ENCODE measurements at places on chromosomes 5 and 9.

- no peak for DNase-seq
These were observed 55.0 kb downstream of the RASGEF1C start for GRCh38 chr5:180153991-180154390.

- DNase-seq: peak; percentile 80
These were observed 12.5 kb upstream of the CTSL start for GRCh38 chr9:87713278-87713987.

DNA sequence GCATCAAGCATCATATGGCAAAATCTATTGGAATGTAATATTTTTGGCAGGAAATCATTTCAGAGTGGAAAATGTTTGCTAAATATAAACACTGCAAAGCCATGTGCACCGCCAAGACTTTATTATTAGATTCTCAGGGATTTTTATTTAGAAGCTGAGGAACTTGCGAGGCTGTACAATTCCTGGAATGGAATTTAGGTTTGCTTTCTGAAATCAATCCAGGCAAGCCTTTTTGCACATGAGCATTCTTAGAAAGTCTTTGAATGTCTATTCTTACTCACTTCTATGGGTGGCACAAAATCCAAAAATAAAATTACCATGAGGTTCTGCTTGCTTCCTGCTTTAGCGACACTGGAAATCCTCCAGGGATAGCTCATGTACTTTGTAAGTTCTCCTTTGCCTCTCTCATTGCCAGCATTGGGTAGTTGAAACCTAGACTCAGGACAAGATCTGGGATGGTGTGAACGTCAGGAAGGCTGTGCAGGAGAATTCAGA lies 71.5 kb upstream of the PALM2AKAP2 start:
- DNase-seq: no peak

DNA sequence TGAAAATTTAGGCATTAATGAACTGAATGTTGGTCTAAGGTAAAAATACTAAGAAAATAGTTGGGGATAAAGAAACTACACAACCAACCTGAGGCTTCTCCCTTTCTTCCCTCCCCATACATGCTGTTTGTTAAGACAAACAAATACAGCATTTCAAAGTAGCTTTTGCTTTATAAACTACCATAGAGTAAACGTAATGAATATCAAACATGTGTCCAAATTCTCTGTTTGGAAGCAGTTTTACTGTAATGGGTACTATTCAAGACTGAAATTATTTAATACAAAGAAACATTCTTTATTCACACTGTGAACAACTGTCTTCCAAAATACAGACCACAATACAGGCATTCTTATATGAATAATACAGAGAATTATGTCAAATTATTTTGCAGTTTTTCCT lies 52.0 kb downstream of the SLC44A1 start:
- no peak for DNase-seq

DNA sequence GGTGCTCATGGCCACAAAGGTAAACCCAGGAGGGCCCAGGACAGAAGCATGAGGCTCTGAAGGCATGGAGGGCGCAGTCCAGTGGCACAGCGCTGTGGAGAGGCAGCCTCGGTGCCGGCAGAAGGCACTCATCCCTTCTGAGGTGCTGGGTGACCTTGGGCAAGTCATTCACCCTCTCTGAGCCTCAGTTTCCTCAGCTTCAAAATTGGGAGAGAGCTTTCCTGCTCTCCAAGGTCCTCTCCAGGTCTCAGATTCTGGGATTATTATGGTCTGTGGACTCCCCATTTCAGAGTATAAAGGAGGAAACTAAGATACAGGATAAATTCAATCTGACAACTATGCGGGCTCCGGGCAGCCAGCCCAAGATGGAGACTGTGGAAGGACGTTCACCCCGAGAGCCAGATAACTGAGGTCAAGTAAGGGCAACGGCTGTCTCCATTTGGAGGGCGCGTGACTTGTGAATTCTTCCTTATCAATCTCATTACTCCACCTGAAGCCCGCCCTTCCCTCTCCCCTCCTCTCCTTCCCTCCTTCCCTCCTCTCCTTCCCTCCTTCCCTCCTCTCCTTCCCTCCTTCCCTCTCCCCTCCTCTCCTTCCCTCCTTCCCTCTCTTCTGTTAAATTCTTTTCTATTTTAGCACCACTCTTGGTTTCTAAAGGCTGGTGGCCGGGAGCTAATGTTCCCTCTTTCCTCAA lies 58.1 kb downstream of the LRSAM1 start:
- no peak for DNase-seq

DNA sequence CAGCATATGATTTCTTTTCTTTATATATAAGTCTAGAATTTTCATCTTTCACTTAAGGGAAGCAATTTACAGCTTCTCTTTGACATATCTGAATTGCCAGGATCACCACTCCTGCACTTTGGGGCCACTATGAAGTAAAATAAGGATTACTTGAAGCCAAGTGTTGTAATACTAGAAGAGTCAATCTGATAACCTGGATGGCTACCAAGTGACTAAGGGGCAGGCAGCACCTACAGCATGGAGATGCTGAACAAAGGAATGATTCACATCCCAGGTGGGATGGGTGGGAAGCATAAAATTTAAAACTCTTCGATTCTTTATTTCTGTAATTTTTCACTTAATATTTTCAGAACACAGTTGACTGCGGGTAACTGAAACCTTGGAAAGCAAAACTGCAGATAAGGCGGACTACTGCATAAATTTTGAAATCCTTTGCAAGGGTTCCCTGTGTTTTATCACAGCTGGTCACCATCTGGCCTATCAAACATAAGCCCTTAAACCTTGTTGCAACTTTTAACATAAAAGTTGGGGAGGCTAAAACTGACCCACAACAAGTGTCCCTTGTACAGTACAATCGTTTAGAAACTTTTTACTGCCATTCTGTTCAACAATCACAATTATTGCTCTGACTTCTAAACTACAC lies 31.2 kb downstream of the NR3C1 start:
- DNase-seq: no peak

- no peak for DNase-seq
These were observed 26.2 kb downstream of the USP20 start for GRCh38 chr9:129861447-129861827.

DNA sequence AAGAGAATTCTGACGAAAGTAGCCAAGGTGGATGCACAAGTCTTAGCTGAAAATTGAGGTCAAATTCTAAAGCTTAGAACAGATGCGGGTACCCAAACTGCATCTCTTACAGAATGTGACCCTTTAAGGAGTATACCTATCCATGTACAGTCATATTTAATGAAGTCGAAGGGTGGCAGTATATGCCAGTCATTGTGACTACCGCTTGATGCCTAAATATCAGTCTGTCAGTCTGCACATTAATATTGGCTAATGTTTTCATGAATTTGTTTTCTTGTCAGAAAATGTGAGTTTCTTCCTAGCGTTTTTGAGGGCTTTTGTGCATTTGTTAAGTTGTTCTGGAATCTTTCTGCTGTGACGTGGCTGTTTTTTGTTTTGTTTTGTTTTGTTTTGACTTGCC lies 264.5 kb upstream of the ELAVL2 start:
- DNase-seq: no peak

- DNase-seq: peak; percentile 84
These were observed 204.4 kb downstream of the EFNA5 start for GRCh38 chr5:107466233-107466769.

DNA sequence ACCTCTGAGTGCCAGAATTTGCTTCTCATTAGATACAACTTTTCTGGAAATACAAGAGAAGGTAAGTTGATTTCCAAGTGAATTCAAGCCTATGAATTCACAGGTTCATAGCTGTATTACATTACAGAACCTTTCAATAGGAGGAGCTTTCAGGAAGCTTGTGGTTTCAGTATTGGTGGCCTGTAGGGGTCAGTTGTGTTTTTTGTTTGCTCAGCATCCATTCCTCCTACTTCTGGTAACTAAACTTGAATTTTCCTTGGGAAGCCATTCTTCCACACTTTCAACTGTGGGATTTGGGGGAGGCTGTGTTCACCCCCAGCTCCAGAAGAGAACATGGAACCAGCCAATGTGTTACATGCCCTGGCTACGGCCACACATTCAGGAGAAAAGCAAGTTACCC lies 5.6 kb upstream of the CYSTM1 start:
- DNase-seq: no peak

- DNase-seq: no peak
These were observed 1.2 kb downstream of the MRPS30 start for GRCh38 chr5:44809956-44810420.

GRCh38 chr5:2135833-2136232 lies 253.1 kb upstream of the IRX4 start:
- no peak for DNase-seq

- DNase-seq: no peak
These were observed 208.1 kb downstream of the SNX18 start for GRCh38 chr5:54725391-54726280.

- no peak for DNase-seq
These were observed 52.5 kb downstream of the PTBP3 start for GRCh38 chr9:112280904-112281303.

GRCh38 chr5:39148983-39149534 lies 70.3 kb downstream of the FYB1 start:
- DNase-seq: no peak

GRCh38 chr5:146254223-146254622 lies 50.8 kb downstream of the RBM27 start:
- no peak for DNase-seq

GRCh38 chr9:14554886-14555285 lies 138.3 kb downstream of the ZDHHC21 start:
- no peak for DNase-seq

GRCh38 chr5:27479859-27480258 lies 441.5 kb upstream of the CDH9 start:
- no peak for DNase-seq

DNA sequence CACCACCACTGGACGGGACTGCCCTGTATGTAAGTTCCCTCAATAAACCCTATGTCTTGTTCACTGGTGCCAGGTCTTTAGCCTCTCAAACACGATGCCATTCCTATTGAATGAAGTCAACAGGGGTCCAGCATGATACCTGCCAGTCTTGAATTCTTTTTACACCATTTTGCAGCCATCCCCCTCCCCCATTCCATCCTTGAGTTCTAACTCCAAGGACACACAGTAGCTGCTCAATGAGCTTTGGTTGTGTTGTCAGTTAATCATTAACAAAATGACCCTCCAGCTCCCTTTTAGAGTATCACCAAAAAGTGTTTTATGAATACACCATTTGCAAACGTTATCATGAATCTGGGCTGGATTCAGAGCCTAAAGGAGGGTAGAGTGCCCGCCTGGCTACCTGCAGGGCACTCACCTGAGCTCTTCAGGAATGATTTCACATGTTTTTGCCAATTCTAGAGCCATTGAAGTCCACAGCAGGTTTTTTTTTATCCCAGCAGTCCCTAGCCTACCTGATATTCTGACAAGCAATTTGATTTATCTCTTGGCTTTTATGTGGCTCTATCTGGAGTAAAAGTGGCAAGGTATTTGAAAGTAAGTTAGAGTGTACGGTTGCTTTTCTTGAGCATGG lies 271.8 kb downstream of the SMARCA2 start:
- DNase-seq: no peak

GRCh38 chr9:127877566-127877998 lies at the start of gene AK1:
Gene AK1 (minus strand): TSS chr9:127877675. CDS start chr9:127874617, 3,058 bp downstream.
- peak; percentile 76 for DNase-seq

DNA sequence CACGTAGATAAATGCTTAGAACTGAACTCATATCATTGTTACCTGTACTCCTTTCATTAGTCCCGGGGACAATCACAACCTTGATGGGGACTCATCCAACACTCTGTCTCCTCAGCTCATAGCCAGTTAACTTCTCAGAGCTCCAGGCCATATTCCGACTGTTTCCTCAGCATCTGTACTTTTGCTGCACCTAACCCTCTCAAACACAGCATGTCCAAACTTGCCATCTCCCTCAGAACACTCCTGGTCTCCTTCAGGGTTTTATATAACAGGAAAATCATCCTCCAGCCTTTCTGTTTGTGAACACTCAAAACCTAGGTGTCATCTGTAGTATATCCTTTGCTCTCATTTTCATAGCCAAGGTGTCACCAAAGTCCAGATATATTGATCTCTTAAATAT lies 150.5 kb downstream of the CDH6 start:
- DNase-seq: no peak

- DNase-seq: peak; percentile 90
These were observed at the start of gene RXRA for GRCh38 chr9:134325813-134326723. Gene RXRA (plus strand): TSS chr9:134326455. CDS start chr9:134326632, 177 bp downstream.

DNA sequence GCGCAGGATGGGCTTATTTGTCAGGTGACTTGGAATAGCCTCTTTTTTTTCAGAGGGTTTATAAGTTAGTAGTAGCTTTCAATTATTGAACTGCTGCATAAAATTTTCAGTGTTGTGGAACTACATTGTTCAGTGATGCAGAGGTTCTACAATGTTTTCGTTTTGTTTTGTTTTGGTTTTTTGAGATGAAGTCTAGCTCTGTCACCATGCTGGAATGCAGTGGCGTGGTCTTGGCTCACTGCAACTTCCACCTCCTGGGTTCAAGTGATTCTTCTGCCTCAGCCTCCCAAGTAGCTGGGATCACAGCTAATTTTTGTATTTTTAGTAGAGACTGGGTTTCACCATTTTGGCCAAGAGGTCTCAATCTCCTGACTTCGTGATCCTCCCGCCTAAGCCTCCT lies 22.0 kb downstream of the NUP188 start:
- DNase-seq: no peak

DNA sequence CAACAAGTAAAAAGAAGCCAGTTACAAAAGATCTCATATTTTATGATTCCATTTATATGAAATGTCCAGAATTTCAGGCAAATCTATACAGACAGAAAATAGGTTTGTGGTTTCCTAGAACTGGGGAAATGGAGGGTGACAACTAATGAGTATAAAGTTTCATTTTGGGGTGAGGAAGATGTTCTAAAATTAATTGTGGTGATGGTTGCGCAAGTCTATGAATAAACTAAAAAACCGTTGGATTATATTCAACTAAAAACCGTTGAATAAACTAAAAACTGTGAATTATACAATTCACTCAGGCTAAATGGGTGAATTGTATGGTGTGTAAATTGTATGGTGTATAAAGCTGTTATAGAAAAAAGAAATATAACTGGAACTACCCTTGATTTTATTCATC lies 47.6 kb downstream of the ADAMTS6 start:
- no peak for DNase-seq

DNA sequence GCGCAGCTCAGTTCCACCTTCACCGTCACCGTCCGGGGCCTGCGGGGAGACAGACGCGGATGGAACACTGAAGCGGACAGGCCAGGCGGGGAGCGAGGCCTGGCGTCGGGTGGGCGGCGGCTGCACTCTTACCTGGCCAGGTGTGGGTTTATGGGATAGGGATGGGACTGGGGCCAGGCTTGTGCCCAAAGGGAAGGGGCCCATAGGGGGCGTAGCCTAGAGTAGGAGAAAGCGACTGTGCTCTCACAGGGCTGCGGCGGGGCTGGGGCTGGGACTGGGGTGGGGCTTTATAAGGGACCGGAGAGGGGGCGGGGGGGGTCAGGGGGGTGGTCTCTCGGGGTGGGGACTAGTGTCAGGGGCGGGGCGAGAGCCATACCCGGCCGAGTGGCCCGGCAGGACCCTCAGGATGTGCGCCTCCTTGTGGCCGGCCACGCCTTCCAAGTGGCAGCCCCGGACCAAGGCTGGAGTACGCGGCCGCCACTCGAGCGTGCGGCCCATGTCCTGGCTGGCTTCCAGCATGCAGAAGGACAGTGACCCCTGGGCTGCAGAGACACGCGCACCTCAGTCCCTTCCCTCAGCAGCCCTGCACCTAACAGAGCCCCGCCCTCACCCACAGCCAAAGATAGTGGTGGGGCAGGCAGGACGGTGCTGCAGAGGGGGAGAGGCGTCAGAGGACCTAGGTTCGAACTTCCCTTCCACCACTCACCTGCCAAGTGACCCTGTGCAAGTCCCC lies 22.8 kb downstream of the FPGS start:
- DNase-seq: no peak

GRCh38 chr9:101791938-101792337 lies 53.5 kb upstream of the GRIN3A start:
- peak; percentile 39 for DNase-seq
